T-helper 17 cell (primary cell): ENCODE measurements at places on chromosomes 7 and 10.

DNA sequence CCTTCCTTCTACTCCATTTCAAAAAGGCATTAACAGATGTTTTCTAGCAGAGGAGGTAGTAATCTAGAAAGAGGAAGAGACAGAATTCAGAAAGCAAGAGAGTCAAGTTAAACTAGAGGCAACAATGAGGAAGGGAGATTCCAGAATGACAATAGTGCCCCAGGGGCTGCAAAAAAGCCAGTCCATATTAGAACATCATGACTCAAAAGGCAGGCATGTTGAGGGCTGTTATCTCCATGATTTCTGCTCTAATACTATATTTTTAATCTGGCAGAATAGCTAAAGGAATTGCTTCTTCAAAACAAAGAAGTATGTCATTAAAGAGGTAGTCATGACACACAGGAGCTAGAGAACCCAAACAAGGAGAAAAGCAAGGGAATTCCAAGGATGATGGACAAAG, 599.6 kb downstream of the INHBA start:
- no peak for DNase-seq

DNA sequence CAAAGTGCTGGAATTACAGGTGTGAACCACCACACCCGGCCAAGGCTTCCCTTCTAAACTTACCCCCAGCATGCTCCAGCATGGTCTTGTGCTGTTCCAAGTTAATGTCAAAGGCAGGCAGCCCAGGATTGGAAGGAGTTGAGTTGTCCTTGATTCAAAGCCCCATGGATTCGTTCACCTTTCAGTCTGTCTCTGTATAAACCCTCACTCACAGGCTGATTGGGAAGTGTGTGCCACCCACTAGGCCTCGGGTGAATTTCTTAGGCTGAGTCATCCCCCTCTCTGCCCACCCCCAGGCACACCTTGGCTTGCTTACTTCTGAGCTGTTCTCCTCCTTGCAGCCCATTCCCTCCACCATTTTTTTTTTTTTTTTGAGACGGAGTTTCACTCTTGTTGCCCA, 13.3 kb upstream of the PRDX3 start:
- DNase-seq: no peak

- DNase-seq: no peak
These were observed 214.0 kb upstream of the LRGUK start for GRCh38 chr7:133912916-133913697.

- no peak for DNase-seq
These were observed 379.1 kb upstream of the GALNT17 start for GRCh38 chr7:70752794-70753241.

- no peak for DNase-seq
These were observed 32.3 kb upstream of the SHH start for GRCh38 chr7:155844526-155844925.
